ENCODE measurements at places on chromosomes 7 and 10.

DNA sequence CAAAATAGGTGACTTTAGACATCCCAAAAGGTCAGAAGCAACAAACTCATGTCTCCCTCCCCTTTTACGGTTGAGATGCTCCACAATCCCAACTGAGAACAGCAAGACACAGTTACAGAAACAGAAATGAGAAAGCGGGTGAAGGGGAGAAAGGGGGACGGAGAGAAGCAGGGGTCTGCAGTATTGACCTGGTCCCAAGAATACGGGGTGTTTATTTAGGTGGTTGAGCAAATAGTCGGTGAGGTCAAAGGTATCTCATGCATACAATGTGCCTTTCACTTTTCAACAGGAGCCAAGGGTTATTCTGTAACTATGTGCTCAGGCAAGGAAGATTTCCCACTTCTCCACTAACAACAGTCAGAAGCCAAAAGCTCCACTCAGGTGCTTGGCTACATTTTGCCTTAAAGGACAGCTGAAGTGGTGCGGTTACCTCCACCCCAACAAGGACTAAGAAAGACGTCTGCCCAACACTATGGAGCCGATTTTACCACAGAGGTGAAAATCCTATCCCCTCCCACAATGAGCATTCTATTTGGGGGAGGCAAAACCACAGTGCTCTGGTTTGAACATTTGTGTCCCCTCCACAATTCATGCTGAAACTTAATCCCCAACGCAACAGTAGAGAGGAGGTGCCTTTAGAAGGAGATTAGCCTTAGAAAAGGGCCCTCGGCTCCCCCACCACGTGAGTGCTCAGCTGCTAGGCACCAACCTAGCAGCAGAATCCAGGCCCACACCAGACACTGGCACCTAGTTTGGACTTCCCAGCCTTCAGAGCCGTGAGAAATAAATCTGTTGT, 77.9 kb downstream of the PARD3 start:
- no peak for DNase-seq

GRCh38 chr10:133258066-133258817, 18.4 kb downstream of the ADAM8 start:
- DNase-seq: no peak

DNA sequence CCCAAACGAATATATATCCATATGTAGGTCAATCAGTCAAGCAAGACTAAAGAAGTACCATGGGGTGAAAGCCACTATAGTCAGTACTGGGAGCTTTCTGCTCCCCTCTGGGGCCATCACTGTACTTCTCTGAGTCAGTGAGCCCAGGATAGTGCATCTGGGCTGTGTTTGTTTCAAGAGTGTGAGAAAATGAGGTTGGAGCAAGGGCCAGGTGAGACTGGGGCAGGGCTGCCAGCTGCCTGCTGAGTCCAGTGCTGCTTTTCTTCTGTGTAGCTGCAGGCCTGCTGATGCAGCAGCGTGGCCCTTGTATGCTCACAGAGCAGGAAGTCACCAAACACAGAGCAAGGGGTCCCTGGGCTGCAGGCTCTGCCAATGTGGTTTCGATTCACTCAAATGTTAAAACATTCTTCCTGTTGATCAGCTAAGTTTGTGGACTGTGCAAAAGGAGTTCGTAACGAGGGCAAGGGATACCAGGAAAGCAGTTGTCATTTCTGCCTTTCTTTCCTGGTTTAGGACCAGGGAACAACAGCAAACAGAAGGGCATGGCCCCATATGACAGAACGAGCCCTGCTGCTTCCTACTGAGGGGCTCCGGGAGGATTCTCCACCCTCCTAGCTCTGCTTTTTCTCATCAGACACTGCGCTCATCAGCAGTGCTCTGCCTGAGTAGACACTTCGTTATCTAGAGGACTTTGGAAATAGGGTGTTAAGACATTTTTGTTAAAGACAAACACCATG, 65.4 kb upstream of the TNS3 start:
- DNase-seq: no peak

DNA sequence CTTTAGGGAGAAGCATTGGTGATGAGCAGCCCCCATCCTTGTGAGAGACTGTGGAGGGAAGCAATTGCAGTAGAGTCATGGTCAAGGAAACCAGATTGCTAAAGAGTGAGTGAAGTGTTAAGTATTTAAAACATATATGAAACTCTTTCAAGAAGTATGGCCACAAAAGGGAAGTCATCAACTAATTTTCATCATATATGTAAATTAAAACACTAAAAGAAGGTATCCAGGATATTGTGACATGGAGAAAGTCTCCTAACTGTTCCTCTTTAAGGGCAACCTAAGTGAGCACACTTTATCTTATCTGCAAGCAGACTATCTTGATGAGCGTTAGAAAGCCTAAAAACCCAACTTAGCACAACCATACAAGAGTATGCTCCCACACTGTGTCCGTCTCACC, 69.7 kb downstream of the CD36 start:
- no peak for DNase-seq

DNA sequence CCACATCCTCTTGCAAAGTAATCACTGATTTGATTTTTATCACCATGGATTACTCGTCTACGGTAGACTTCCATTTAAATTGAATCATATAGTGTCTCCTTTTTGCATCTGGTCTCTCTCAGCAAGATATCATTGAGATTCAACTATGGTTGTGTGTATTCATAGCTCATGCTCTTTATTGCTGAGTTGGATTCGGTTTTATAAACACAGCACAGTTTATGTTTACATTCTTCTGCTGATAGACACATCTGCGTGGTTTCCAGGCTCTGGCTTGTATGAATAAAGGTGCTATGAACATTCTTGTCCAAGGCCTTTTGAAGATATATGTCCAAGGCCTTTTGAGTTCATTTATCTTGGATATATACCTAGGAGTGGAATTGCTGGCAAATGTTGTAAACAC, 356.5 kb upstream of the CELF2 start:
- DNase-seq: no peak

DNA sequence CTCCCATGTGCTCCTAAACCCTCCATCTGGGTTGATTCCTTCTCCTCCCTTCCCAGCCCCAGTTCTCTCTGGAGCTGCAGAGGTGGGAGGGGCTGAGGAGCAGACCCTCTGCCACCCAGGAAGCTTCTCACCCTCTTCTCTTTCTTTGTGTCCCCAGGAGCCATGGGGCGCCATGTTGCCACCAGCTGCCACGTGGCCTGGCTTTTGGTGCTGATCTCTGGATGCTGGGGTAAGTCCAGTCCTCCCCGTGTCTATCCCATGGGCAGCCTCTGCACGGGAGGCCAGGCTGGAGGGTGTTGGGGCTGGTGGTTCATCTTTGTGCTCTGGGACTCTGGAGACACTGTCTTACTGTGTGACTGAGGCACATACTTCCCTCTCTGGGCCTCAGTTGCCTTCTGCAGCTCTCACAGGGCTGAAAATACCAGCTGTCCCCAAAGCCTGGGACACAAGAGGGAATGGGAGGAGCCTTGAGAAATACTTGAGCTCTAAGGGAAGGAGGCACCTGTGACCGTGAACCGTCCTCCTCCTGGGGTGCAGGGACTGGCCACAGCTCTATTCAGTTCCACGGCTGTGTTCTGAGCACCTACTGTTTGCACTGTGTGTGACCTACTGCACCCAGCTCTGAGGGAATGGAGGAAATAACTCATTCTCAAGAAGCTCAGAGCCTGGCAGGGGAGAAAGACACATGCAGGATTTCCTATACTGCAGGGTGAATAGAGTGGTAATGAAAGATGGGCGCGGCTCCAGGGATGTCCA, 43.1 kb downstream of the CDH23 start:
- no peak for DNase-seq

DNA sequence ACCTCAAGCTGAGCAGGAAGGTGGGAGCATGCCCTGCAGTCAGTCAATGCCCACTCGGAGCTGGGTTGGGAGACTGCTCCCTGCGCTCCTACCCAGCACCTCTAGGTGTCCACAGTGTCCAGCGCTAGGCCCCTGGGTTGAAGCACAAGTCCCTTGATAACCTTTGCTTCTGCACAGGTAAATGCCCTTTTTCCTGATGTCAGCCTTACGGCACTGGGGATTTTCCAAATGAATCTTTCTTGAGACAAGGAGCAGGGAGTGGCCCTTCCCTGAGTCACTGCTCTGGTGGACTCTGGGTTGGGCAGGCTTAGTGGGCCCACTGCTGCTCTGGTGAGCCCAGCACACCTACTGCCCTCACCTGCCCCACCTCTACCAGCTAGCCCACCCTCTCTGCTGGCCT, 61.9 kb upstream of the OPN4 start:
- no peak for DNase-seq

GRCh38 chr7:158887594-158887993, 31.2 kb downstream of the DYNC2I1 start:
- DNase-seq: no peak

DNA sequence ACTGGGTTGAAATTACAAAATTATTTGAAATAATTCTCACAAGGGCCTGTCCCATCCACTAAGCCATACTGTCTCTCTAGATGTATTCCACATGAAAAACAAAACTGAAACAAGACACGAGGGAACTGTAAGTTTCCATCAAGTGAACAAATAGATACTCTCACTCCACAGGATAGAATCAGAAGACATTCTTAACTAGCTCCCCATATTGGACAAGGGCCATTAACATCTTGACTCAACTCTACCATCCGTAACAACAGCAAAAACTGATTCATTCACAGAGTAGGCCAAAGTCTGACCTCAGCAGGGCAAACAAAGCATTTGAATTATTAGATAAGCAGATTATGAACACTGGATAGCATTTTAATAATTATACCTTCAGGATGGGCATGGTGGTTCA, 29.1 kb downstream of the UBE2H start:
- peak; percentile 54 for DNase-seq

GRCh38 chr10:64219271-64220025, 698.2 kb downstream of the REEP3 start:
- no peak for DNase-seq

GRCh38 chr7:98514211-98515031, 102.7 kb upstream of the NPTX2 start:
- no peak for DNase-seq

- no peak for DNase-seq
Measured at GRCh38 chr10:84244651-84245270, at the start of gene RGR. Gene RGR (plus strand): TSS chr10:84245053. CDS start chr10:84245091, 38 bp downstream.

GRCh38 chr10:47104151-47104605, 192.9 kb downstream of the PTPN20 start:
- DNase-seq: peak; percentile 34

GRCh38 chr7:94386416-94386815, 8.3 kb upstream of the COL1A2 start:
- no peak for DNase-seq

Measured in AG04449 (cell line).